ENCODE measurements at places on chromosomes 5 and 9.

DNA sequence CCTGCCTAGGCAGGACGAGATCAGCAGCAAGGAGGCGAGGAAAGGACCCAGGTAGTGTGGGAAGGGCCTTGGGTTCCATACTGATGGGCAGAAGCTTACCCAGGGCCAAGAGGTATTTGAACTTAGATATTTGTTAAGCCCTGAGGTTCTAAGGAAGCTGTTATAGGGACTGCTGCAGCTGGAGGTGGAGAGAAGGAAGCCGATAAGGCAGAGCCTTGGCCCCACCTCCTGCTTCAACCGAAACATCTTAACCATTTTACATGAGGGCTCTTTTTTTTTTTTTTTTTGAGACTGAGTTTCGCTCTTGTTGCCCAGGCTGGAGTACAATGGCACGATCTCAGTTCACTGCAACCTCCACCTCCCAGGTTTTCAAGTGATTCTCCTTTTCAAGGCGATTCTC, 8.6 kb upstream of the AQP3 start:
- no peak for DNase-seq

- no peak for DNase-seq
Measured at GRCh38 chr9:137217276-137218211, 4.5 kb downstream of the RNF208 start.

GRCh38 chr5:36728697-36729543, 122.5 kb downstream of the SLC1A3 start:
- DNase-seq: no peak

- no peak for DNase-seq
Measured at GRCh38 chr5:14415024-14415697, 166.4 kb upstream of the OTULINL start.

DNA sequence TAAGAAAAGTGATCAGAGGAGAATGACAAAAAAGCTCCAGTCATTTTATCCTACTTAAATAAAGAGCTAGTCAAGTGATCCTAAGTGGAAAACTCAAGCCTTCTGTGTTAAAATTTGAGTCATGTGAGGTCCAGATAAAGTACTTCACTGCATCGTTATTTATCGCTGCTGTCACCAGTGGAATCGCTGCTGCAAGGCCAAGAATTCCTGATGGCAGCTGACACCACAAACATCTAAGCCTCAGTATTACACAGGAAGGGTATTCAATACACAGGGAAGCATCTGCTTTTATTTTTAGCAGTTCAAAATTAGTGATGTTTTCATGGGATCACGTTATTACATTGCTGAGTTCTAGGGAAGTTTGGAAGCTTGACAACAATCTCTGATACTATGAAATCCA, 190.3 kb downstream of the GOLPH3 start:
- DNase-seq: no peak

GRCh38 chr5:135446615-135447014, 533 bp downstream of the DCANP1 start:
- no peak for DNase-seq

- DNase-seq: no peak
Measured at GRCh38 chr5:91417219-91417618, 34.1 kb upstream of the ARRDC3 start.

GRCh38 chr5:112492291-112492690, 73.2 kb upstream of the EPB41L4A start:
- DNase-seq: no peak

GRCh38 chr9:115234094-115234493, 116.1 kb upstream of the TNC start:
- DNase-seq: no peak

DNA sequence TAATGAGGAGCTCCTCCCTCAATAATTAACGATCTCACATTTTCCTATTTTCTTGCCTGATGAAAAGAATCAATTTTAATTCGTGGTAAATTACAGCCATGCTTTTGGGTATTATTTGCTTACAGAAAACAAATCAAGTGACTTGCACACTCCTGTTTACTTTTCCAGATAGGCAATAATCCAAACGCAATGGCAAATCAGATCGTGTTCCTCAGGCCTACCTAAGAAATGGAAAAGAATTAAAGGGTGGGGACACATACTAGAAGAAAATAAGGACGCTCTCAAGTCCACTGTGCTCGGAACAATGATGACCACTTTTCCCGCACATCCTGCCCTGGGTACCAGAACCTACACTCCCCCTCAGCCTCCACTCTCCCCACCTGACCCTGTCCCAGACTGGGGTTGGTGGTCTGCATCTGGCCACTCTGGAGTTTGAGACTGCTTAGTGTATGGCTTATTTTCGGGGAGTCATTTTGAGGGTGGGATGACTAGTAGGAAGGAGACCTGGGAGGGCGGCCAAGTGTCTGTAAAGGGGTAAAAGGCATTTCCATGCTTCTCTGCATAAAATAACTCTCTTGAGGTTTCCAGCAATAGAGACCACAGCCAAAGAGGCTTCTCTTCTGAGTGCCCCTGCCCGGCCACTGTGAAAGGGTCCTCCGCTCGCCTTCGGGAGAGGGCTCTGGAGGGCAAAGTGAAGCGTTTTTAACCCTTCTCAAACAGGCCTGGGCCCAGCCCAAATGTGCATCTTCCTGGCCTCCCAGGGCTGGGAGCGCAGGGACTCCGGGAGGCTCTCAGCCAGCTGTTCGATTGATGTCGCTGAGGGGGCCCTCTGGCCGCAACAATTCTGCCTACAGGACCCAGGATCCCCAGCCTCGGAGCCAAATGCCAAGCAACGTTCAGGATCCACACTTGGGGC, 4.5 kb upstream of the OTP start:
- DNase-seq: no peak

DNA sequence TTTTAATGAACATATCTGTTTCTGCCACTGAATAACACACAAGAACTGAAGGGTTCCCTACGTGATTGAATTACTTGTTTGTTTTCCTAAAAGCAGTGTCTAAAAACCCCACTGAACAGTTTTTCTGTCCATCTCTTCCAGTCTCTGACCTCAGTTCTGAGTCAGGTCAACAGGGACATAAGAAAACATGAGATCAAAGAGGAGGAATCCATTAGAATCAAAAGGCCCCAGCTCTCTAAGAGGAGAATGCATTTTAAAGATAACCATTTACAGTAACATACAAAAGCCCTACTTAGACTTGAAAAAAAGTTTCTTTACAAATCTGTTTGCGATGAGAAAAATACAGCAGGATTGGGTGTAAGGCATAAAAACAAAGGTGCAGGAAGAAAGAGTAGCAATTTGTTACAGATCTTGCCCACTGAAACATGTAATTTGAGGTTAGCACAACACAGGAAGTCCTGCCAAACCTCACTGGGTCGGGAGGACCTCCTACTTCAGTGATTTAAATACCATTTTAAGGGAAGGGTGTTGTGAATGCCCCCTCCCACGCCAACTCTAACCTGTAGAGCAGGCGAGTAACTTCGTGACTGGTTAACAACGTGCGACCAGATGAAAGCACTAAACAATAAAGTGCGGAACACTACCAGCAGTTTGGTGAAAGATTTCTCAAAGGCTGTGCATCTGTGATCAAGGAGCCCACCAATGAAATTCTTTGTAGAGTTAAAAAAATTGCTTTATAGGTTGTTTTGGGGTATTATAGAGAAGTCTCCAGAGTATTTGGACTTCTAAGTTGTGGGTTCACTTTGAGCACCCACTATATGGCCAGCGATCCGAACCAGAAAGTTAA, 1.3 kb downstream of the QSOX2 start:
- no peak for DNase-seq

- no peak for DNase-seq
Measured at GRCh38 chr9:69943148-69943806, 100.4 kb upstream of the MAMDC2 start.

GRCh38 chr9:69412741-69413150, 87.7 kb downstream of the ENTREP1 start:
- no peak for DNase-seq

- no peak for DNase-seq
Measured at GRCh38 chr5:142670804-142671203, 15.1 kb downstream of the FGF1 start.

GRCh38 chr9:122239722-122240121, 11.0 kb upstream of the LHX6 start:
- DNase-seq: no peak

GRCh38 chr9:5073701-5074100, 88.6 kb downstream of the JAK2 start:
- DNase-seq: no peak

- no peak for DNase-seq
Measured at GRCh38 chr9:117649126-117649525, 55.1 kb upstream of the TLR4 start.

DNA sequence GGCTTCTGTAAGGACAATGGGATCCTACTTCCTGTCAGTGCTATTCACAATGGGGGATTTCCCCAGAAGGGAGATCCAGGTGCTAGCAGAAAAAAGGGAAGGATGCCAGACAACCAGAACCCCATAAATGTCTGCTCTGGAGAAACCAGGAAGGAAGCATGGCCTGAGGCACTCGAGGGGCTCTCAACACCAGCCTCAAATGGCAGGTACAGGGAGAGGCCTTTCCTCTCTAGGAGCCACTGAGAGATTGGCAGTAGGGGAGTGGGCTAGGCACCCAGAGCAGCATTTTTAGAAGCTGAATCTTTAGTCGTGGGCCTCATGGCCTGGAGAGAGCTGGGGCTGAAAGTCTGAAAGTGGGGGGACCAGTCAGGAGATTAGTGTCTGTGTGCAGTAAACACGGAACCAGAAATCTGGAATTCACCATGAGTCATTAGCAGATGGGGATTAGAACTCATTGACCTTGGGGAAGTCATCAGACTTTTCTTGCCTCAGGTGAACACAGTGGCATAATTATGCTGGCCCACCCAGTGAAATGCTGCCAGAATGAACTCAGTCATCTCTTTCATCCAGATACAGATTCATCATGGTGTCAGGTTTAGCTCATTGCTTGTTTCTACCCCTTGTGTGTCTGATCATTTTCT, 28.3 kb downstream of the ARHGEF28 start:
- no peak for DNase-seq

GRCh38 chr5:16577677-16578076, 39.1 kb downstream of the RETREG1 start:
- no peak for DNase-seq

- DNase-seq: no peak
Measured at GRCh38 chr5:79845448-79846197, 145.4 kb downstream of the MTX3 start.

DNA sequence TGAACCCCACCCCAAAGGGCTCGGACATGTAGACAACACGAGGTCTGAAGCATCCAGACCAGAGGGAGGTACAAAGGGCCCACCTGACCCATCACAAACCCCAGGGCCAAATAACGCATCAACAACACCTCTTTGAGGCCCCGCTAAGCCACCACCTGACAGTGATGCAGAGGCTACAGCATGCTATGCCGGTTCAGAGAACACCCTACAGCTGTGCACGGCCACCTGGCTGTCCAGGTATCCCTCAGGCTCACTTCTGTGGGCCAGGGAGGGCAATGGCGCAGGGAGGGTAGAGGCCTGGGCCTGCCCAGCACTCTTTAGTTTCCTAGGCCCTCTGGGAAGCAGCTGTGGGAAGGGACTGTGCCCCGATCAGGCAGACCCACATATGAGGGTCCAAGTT, 190.1 kb downstream of the CDK5RAP2 start:
- DNase-seq: no peak

DNA sequence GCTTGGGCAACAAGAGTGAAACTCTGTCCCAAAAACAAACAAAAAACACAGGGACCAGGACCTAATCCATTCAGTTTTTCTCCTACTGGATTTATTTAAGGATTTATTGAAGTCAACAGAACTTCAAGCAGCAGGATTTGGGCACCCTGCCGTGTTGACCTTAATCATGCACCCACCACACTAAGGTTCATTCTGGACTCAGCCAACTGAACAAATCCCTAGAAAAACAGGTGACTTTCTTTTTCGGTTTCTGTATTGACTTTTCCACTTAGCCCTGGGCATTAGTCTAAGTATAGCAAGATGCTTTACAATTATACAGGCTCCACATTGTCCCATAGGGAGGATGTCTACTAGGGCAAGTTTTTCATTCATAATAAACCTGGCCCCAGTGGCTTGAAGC, 30.0 kb downstream of the ZNF131 start:
- no peak for DNase-seq

- DNase-seq: no peak
Measured at GRCh38 chr9:124428751-124429529, 13.7 kb upstream of the PSMB7 start.

DNA sequence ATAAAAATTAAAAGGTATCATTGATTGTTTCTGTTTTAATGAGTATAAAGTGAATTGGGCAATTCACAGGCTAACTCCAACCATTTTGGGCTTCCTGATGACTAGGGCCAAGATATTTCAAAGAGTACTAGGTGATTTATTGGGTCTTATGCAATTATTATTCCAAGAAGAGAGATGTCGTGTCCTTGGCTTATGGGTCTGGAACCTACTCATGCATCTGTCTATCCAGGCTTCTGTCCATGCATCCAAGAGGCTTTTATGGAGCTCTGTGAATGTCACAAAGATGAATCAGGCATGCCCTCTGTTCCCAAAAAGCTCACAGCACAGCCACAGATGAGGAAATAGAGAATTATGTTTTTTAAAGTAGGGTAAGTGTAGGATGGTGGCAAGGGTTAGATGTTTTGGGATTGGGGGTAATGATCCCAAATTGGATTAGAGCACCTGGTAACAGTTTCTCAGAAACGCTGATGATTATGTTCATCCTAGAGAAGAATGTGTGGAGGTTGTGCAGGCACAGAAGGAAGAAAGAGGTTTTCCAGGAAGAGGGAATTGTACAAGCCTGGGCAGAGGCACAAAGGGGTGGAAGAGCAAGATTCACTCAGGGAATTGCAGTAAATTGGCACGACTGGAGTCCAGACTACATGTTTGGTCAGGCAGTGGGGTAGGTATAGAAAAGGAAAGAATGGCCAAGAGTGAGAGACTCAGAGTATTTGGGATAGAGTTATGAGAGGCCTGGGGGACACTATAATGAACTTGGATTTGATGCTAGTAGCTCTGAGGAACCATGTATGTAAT, 83.0 kb upstream of the TNC start:
- no peak for DNase-seq

- DNase-seq: no peak
Measured at GRCh38 chr5:78648359-78649210, at the start of gene LHFPL2. LHFPL2 (minus strand) TSS chr5:78648772; CDS start chr5:78510213, 138,559 bp downstream.

DNA sequence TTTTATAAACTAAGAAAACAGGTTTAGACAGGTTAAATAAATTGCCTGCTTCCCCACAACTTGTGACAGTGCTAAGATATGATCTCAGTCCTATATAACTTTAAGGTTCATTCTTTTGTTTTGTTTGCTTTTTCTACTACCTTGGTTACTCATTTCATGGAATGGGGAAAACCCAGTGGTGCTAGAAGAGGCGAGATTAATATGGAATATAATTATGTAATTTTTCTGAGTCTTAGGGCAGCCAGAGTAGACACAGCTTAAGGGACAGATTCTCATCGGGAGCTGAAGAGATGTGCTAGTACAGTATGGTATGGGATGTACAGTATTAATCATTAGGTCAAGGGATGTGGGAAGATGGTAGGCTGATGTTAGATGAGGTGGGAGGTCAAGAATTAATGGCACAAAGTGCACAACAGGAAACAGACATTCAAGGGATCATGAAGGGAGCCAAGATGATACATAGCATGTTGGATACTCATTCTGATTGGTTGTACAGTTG, 6.2 kb downstream of the TRIM32 start:
- DNase-seq: no peak

- no peak for DNase-seq
Measured at GRCh38 chr5:42982107-42982622, 58.0 kb downstream of the ANXA2R start.
